Fibroblast of lung (primary cell): ENCODE measurements at places on chromosomes 7 and 10. TPM values are rescaled to one million over a fixed set of nuclear protein-coding genes. Genes with fewer than 3 reads are reported as not detected.

DNA sequence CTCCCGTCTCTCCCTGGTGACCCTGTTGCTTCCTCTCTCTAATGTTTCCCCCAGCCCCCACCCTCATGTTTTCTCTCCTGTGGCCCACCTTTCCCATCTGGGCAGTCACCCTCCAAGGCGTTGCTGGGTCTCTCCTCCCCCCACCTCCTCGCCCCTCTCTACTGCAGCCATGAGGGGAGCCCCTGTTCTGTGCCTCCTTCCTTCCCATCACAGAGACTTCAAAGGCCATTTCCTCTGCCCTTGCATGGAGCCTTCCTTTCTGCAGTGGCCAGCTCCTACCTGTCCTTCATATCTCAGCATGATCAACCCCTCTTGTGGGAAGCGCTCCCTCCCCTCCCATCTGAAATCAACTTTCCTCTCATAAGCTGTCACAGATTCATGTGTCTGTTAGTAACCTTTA, 194.0 kb upstream of the PRSS58 start:
- no peak for DNase-seq

The MSANTD7 gene
- 14.4 and 14.9 TPM in 2 replicates for total RNA-seq

DNA sequence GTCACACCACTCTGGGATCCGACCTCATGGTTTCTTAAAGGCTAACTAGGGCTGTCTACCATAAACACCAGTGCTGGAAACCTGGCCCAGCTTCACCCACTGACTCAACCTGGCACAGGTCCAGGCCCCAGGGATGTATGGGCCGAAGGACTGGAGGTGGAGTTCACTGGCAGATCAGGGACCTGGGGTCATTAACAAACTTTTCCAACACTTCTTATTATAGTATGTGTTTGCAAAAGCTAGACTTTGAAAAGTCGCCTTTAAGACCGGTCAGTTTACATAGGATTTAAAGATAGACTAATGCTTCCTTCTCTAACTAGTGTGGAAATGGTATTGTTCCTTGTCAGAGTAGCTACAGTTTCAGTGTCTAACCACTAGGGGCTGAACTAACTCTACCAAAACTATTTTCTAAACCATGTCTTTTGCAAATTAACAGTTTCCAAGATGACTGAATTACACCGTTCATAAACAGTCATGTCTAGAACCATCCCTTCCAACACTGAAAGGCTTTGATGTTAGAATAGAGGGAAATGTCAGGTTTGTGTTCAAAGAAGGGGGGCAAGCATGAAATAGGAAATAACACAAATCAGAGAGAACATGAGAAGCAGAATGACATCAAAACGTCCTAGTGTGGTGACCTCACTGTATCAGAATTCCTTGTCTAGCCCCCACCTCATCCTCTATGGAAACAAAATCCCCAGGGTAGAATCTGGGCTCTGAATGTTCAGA, 29.7 kb downstream of the STN1 start:
- peak; percentile 96 for DNase-seq

The ASIC3 gene
- total RNA-seq: under 0.01 and 0.17 TPM in 2 replicates

The EXOC6 gene
- 8.5 and 9.2 TPM in 2 replicates for total RNA-seq
